ENCODE measurements at places on chromosomes 6 and 20.

DNA sequence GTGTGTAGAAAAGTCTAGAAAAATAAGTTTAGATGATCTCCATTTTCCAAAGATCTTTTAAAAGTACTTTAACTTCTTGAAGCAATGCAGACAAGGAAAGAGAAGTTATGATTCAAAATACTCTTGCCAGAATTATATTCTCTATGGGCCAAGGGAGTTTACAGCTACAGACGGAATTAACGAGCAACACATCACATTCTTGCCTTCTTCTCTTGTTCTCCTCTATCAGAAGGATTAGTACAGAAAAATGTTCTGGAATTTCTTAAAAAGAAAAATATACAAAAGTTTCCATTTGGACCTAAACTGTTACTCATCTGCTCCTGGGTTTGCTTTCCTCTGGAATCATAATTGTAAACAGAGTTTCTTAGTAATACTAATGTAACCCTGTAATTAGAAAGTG is 284.7 kb upstream of the HSF2 start:
- DNase-seq: no peak

DNA sequence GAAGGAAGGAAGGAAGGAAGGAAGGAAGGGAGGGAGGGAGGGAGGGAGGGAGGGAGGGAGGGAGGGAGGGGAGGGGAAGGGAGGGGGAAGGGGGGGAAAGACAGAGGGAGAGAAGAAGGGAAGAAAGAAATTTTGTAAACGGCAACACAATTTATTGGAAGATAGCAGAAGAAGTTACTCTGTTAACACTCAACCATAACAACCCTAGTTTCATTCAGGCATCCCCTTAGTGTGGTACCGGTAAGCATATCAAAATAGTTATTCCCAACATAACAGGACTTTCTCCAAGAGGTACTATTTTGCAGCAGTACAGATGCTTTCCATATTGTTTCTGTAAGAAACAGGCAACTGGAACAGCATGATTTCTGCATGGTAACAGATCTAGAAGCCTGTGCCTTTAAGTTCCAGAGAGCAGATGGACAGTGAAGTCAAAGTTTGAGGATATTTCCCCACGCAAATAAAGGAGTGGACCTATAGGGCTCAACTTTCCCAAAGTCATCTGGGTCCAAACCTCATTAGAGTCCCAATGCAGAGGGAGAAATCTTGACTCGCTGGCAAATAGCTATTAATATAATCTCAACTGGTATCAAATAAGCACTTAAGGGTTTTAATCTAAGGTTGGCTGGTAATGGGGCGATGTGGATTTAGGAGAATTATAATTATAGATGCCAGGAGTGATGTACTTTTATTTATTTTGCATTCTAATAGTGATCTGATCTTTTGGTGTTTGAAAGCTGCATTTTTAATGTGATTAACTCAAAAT is 69.4 kb downstream of the TENT5A start:
- DNase-seq: no peak

- no peak for DNase-seq
Observed at GRCh38 chr20:44785768-44786167, 24.6 kb downstream of the RIMS4 start.

GRCh38 chr20:3812975-3813847 is 7.1 kb upstream of the AP5S1 start:
- DNase-seq: no peak

DNA sequence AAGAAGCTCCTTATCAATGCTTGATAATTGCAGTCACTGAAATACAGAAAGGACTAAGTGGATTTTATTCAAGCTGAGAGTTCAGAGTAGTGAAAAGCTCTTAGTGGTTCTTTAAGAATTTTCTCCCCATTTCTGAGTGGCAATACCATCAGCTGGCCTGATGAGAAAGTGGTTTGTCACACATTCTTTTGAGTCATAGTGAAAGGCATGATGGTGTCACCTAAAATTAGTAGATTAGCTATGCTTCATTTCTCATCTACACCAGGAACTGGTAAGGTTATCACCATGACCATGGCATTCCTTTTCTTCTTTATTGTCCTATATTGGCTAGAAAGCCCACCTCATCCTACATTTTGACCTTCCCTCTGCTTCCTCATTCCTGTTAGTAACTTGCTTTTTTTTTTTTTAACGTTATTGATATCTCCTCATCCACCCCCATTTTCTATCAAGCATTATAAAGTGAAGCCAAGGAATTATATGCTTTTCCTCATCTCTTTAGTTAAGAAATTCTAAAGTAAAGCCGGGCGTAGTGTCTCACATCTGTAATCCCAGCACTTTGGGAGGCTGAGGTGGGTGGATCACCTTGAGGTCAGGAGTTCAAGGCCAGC is 67.4 kb upstream of the LOC128125822 start:
- DNase-seq: no peak

Data from stimulated activated CD4-positive, alpha-beta T cell treated with anti-CD3 and anti-CD28 coated beads, Interleukin-4, amount 100 ng/mL, for 48 hours (primary cell).